T-helper 1 cell (primary cell): ENCODE measurements at places on chromosomes 6 and 20.

GRCh38 chr6:68497927-68498326 is 137.2 kb upstream of the ADGRB3 start:
- no peak for DNase-seq

GRCh38 chr6:111631903-111632460 is 26.3 kb upstream of the TRAF3IP2 start:
- no peak for DNase-seq

GRCh38 chr6:34616227-34616585 is 60.1 kb upstream of the SPDEF start:
- no peak for DNase-seq

- no peak for DNase-seq
These were observed 108.5 kb downstream of the LY86 start for GRCh38 chr6:6696867-6697531.

DNA sequence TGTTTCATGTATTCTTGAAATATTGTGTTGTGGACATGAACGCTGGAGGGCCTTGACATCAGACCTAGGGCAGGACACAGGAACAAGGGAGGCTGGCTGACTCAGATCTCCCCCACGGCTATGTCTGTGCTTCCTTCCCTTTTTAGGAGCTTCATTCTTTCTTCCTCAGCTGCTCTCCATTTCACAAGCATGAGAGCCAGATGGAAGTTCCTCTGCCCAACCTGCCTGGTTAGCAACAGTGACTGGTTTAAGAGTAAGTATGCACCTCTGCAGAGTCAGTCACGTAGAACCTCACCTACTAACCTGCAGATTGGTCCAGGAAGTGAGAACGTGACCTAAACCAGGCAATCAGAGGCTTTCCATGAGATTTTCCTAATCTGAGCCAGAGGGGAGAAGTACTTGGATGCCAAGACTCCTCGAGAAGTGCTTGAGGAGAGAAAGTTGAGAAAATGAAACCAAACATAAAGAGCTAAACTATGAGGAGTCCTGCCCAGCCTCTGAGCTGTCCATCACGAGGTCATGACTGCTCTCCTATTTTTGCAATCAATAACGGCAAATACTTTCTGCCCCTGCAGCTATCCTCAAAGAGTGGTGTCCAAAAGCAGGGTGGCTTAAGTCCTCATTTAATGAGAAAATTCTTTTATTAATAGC is 465.2 kb upstream of the CITED2 start:
- DNase-seq = no peak

DNA sequence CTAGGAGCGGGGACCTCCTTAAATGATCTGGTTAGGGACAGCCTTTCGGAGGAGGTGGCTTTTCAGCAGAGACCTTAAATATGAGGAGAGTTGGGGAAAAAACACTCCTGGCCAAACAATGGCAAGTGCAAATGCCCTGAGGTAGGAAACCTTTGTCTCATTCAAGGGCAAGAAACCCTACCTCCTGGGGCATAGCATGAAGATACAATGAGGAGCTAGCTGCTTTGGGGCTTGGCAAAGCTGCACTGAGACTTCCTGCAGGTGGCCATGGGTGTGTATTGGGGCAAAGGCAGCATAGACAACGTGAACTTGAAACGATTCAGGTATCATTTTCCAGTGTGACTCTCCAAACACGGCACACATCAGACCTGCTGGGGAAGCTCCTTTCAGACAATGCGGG is 30.7 kb downstream of the PMEPA1 start:
- no peak for DNase-seq

GRCh38 chr6:89346433-89346832 is 6.1 kb downstream of the UBE2J1 start:
- no peak for DNase-seq

GRCh38 chr20:2794866-2795447 is 5.5 kb downstream of the CPXM1 start:
- DNase-seq = no peak

- DNase-seq = no peak
These were observed 26.4 kb downstream of the LY86 start for GRCh38 chr6:6614983-6615349.

DNA sequence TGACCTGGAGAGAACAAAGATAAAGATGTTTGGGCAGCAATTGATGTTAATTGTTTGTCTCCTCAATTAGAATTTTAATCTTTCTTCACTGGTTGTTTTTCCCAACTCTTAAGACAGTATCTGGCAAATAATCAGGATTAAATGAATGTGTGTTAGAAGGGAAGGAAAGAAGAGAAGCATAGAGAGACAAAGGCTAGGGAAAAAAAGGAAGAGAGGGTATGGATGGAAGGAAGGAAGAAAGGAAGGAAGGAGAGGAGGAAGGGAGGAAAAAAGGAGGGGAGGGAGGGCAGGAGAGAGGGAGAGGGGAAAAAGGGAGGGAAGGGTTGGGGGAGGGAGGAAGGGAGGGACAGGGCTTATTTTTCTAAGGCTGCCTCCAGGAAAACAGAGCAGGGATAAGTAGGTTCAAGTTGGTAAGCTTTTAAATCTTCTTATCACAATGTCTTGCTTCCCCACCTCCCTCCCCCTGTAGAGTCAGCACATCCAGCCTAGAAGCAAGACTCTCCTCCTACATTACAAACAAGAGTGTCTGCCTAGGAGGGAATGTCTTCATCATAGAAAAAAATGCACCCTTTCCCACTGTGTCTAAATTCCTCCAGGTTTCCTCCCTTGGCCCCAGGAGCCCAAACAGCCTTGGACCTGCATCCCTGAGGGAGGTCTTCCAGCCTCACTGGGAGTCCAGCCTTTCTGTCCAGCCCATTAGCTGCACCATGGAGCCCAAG is 447.8 kb upstream of the JARID2 start:
- DNase-seq = no peak

- no peak for DNase-seq
These were observed 8.9 kb upstream of the TRIM38 start for GRCh38 chr6:25953733-25954132.

DNA sequence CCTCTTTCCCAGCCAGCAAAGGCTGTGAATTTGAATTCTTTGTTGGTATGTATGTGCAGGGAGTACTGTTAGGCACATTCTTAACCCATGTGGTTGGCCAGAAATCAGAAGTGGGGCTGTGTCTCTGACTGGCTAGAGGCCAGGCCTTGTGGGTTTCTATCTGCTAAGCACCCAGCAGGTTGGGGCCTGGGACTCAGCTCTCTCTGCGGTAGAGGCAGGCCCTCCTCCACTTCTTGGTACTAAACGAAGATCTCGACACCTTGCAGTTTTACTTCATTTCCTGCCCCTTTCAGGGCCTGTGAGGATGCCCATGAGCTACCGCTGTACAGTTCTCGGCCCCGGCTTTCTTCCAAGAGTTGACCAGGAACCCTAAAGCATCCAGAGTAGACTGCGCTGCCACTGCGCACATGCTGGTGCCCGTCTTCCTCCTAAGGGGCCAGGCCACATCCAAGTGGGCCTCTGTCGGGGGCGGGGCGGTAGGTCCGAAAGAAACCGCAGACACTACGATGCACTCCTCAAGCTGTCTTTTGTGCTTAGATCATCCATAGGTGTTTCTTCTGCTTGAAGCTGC is 51.1 kb downstream of the TCP11 start:
- DNase-seq = no peak

DNA sequence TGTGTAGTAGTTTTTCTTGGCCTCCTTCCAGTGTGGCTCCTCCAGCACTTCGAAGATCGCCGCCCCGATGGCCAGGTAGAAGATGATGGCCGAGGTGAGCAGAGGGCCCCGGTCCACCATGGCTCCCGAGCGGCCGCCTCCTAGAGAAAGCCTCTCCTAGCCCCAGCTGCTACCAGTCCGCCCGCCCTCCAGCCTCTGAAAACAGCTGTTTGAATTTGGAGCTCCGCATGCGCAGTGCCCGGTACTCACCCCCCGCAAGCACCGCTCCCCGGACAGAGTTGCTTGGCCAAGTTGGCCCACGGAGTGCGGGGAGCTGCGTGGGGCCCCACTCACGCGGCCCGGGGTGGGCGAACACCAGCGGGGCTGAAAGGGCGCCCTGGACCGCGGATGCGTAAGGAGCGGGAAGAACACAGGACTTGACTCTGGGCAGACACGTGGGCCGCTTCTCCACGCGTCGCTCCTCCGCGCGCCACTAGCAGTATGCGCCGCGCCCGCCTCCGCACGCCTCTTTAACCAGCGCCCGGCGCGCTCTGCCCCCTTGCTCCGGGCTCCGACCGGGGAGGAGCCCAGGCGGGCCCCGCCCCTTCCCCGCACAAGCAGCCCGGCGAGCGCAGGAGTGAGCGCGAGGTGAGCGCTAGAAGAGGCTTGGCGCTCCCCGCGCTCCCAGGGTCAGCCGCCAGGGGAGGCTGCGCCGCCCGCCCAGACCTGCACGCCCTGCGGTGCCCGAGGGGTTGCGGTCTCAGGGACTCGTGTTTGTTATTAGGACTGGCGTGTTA is at the start of gene KCNK5:
TSS of gene KCNK5 (minus strand) at position 484 of the 776 bp plus-strand sequence. CDS start at position 120, 364 bp downstream.
- peak; percentile 59 for DNase-seq

GRCh38 chr6:151763938-151764680 is 43.4 kb upstream of the ESR1 start:
- DNase-seq = no peak

DNA sequence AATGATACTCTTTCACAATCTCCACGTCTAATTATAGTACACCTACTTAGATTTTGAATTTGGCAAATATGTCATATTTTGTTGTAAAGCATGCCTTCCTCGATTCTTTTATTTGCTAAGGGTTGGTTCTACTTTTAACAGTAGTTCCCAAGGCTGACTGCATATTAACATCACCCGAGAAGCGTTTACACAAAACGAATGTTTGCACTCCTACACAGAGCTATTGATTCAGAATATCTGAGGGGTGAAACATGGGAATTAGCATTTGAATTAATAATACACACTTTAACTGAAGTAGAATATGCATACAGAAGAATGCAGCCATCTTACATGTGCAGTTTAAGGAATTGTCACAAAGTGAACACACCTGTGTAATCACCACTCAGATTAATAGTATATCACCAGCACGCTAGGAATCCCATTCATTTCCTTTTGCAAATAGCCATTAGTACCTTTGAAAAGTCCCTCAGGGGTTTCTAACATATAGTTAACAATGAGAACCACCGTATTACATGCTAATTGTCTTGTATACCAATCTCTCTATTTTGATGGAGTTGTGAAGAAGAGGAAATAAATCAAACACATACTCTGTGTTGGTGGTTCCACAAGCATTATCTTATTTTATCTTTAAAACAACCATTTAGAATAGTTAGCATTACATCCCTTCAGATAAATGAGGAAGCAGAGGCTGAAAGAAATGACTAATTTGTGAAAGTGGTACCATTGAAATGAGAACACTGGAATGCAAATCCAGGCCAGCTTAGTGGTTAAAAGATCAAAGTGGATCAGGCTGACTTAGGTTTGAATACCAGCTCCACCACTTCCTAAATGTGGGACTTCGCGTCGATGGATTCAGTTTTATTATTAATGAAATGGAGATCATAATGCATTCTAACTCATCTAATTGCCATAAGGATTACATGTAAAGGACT is 317.6 kb downstream of the HDGFL1 start:
- DNase-seq = no peak

- DNase-seq = no peak
These were observed 13.1 kb downstream of the TFAP2A start for GRCh38 chr6:10401632-10402223.

DNA sequence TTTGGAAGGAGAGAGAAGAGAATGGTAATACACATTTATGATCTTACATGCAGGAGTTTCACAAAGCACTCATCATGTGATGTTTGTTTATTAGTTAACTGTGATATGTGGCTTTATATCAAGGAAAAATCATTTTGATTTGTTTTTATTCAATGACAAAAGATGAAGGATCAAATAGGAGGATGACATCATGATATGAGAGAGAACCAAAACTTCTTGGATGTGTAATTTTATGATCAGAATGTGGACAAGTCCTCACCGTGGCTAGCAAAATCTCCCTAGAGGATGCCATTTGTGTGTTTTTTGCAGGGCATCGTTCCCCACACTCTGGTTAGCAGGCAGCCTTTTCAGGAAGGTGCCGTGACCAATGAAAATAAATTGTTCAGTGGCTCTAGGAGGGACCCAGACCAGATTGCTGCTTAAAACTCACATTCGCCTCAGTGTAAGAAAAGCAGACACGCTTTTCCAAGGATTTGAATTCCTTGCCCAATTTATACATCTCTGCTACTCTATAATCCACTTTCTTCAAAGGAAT is 552.7 kb downstream of the NKAIN2 start:
- no peak for DNase-seq

DNA sequence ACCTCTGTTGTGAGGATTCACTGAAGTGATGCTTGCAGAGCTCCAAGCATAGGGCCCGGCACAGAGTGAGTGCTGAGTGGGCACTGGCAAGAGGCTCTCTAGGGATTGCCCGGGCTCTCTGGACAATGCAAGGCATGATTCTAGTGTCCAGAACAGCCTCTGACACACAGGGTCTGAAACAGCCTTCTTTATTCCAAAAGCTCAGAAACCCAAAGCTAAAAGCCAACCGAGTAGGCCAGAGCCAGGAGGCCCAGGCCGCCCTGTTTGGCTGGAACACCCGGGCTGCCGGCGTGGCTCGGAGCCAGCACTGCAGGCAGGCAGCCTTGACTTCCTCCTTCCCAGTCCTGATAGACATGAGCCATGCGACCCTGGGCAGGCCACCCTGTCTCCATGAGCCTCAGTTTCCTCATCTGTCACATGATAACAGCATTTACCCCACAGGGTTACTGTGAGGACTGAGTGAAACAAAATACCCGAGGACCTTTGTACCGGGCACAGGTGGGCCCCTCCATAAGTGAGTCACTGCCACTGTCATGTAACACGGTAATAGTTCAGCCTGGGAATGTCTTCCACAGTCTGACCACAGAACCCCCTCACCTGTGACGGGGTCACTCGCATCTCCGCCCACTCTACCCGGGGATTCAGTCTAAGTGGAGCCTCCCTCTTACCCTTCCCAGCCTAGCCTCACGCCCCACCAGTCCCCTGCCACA is 51.5 kb downstream of the PTPRT start:
- DNase-seq = no peak

DNA sequence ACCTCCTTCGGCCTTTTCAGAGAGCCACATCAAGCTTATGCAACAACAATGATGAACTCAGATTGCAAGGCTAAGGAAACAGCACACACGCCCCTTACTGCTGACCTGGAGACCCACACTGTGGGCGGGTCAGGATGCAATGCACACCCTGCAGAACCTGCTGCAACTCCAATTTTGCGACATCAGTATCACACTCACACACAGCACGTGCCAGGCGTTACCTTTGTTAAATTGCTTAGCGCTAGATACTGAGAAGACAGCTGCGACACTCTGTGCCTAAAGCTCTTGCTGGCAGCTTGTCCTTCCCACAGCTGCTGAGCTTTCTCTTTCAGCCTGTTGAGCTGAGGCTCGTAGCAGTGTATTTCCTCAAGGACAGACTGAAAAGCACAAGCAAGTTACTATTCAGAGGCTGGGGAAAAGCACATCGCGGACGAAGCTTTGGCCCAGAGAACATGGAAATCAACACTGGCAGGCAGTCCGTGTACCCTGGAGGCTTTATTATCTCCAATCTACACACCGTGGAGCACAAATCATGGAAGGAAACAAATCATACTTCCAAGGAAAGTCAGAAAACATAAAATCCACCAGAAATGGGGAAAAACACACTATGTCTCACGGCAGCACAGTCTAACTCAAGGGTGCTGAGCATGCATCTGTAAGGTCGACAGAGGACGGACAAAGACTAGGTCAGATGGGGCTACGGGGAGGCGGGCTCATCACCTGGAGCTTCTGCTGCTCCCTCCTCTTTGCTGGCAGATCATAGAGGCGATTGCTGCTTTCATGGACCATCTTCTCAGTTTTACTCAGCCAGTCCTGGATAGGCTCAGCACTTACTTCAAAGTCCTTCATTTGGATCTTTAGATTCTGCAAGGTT is 268.2 kb downstream of the SYNE1 start:
- DNase-seq = no peak

GRCh38 chr6:67790569-67790968 is 844.5 kb upstream of the ADGRB3 start:
- no peak for DNase-seq
